Prostate gland (tissue), 2 donors: ENCODE measurements at places on chromosomes 16 and 17. TPM values are rescaled to one million over a fixed set of nuclear protein-coding genes. Genes with fewer than 3 reads are reported as not detected.

- no peak overlapping the region for H3K4me3 ChIP-seq
- no peaks in the 10 kb centered on the region for H3K27me3 ChIP-seq
- no peaks in the 10 kb centered on the region for H3K36me3 ChIP-seq
- H3K27ac ChIP-seq, result no peak overlapping the region
- no peak for DNase-seq
Measured at GRCh38 chr17:45907750-45908395, 13.5 kb downstream of the MAPT start.

- DNase-seq, result peak; percentile 36
- H3K36me3 ChIP-seq, result no peaks in the 10 kb centered on the region
- H3K4me3 ChIP-seq, result no peak overlapping the region
- peaks cover 5% of the 10 kb centered on the region for H3K4me1 ChIP-seq
Measured at GRCh38 chr16:52068447-52069074, 478.4 kb downstream of the TOX3 start.

GRCh38 chr17:76688165-76688622 lies 22.6 kb downstream of the MXRA7 start:
- peak overlapping the region; percentile 62 for H3K27ac ChIP-seq
- H3K27me3 ChIP-seq, result no peaks in the 10 kb centered on the region
- no peaks in the 10 kb centered on the region for H3K36me3 ChIP-seq
- no peak for DNase-seq
- H3K4me1 ChIP-seq, result no peaks in the 10 kb centered on the region

GRCh38 chr17:29836643-29837042 lies 93.4 kb downstream of the SSH2 start:
- no peaks in the 10 kb centered on the region for H3K27me3 ChIP-seq
- H3K27ac ChIP-seq, result no peak overlapping the region
- H3K4me1 ChIP-seq, result no peaks in the 10 kb centered on the region
- no peak for DNase-seq
- no peak overlapping the region for H3K4me3 ChIP-seq
- H3K36me3 ChIP-seq, result no peaks in the 10 kb centered on the region

DNA sequence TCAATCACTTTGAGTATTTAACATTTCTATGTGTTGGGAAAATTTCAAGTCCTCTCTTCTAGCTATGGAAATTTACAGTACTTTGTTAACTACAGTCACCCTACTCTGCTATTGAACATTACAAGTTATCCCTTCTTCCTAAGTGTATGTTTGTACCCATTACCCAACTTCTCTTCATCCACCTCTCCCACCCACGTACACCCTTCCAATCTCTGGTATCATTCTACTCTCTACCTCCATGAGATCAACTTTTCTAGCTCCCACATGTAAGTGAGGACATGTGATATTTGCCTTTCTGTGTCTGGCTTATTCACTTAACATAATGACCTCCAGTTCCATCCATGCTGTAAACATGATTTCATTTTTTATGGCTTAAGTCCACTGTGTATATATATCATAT lies 3.2 kb upstream of the ZNF688 start:
- H3K4me3 ChIP-seq, result no peak overlapping the region
- peaks cover 3% of the 10 kb centered on the region for H3K36me3 ChIP-seq
- H3K27me3 ChIP-seq, result no peaks in the 10 kb centered on the region
- no peak overlapping the region for H3K27ac ChIP-seq
- peaks cover 6% of the 10 kb centered on the region for H3K4me1 ChIP-seq

ZDHHC1 gene
- total RNA-seq, result 20.3 TPM

C1QTNF1 gene
- total RNA-seq, result 57.9 TPM
